ENCODE measurements at places on chromosomes 11 and 22.

GRCh38 chr11:70183483-70184176, 19.5 kb upstream of the FADD start:
- DNase-seq, result no peak

- DNase-seq, result no peak
Observed at GRCh38 chr22:27609451-27609888, 192.1 kb downstream of the MN1 start.

- DNase-seq, result no peak
Observed at GRCh38 chr11:17393472-17393871, 5.0 kb upstream of the KCNJ11 start.

- no peak for DNase-seq
Observed at GRCh38 chr11:14158393-14158792, 195.9 kb downstream of the SPON1 start.

DNA sequence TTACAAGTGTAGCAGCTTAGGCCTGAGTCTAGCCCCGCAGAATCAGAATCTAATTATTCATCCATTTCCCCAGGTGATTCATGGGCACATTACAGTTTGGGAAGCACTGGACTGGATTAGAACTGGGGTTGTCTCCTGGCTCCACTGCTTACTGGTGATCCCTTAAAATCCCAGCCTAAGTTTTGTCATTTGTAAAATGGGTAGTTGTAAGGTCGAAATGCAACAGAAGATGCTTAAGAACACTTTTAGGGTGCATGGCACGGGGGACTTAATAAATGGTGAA, 1.3 kb downstream of the STX3 start:
- DNase-seq, result no peak

GRCh38 chr11:36132940-36133339, 156.3 kb downstream of the COMMD9 start:
- DNase-seq, result no peak

DNA sequence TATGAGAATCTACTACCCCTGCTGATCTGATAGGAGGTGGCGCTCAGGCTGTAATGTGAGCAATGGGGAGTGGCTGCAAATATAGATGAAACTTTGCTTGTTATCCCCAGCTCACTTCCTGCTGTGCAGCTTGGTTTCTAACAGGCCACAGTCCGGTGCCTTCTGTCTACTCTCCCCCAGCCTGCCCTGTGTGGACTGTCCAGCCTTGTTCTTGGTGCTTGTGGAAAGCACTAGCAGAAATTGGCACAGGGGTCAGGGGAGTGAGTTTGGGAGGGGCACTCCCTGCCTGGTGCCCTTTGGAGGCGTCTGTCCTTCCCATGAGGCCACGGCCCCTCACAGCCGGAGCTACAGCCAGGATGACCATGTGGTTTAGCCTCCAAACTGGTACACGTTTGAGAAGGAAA, 14.3 kb downstream of the MOV10L1 start:
- DNase-seq, result no peak

DNA sequence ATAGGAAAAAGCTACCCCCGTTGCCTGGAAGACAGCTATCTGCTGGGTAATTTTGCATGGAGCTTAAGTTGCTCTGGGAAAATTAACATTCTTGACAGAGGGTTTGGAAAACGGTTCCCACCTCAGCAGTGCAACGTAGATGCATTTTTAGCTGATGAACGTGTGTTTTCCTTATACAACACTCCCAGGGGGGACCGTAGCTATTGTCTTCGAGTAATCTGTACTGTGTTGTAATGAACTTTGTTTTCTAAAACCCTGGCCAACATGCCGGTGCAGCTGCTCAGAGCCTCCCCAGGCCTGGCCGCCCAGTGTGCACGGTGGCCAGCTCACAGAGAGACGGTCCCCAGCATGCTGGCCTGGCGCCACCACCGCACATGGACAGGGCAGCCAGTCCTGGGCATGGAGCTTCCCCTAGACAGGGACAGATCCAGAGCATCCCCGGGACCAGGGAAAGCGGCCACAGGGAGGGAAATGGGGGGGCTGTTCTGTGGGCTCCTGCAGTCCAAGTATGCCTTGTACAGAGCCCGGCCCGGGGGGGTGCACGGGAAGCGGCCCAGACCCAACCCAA, 2.2 kb downstream of the TNNT3 start:
- no peak for DNase-seq

DNA sequence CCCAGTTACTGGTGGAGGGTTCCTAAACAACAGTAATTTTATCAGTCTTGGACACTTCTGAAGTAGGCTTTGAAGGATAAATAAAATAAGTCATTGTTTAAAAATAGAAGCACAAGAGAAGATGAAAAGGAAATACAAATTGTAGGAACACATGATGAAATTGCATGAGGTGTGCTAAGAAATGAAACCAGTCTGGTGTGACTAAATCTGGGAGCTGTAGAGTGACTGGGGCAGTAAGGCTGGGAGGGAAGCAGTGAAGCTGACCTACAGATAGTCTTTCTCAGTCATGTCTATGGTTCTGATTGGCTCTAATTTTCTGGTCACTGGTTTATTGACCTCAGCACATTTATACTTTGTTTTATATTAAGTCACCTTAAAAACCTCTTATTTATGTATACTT, 139.1 kb downstream of the SLC17A6 start:
- DNase-seq, result no peak

- no peak for DNase-seq
Observed at GRCh38 chr11:1869427-1870325, 16.8 kb downstream of the LSP1 start.

DNA sequence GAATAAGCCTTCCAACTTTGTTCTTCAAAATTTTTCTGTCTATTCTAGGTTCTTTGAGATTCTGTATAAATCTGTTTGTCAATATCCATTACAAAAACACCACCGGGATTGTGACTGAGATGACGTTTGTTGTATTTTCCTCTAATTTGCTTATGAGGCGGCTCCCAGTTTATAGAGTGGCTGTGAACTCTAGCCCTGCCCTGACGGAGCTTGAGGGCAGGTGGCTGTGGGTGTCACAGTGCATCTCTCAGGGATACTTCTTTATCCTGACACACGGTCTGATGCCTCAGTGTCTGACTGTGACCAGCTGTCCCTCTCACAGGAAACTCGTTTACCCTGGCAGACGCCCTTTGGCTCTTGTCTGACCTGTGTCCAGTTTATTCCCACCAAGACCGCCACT, 53.7 kb upstream of the ATXN10 start:
- DNase-seq, result no peak

- no peak for DNase-seq
Observed at GRCh38 chr22:32858121-32858703, 56.7 kb downstream of the TIMP3 start.

GRCh38 chr11:76824980-76825725, 35.6 kb upstream of the ACER3 start:
- DNase-seq, result no peak

- no peak for DNase-seq
Observed at GRCh38 chr11:47225552-47226400, 11.0 kb downstream of the DDB2 start.

DNA sequence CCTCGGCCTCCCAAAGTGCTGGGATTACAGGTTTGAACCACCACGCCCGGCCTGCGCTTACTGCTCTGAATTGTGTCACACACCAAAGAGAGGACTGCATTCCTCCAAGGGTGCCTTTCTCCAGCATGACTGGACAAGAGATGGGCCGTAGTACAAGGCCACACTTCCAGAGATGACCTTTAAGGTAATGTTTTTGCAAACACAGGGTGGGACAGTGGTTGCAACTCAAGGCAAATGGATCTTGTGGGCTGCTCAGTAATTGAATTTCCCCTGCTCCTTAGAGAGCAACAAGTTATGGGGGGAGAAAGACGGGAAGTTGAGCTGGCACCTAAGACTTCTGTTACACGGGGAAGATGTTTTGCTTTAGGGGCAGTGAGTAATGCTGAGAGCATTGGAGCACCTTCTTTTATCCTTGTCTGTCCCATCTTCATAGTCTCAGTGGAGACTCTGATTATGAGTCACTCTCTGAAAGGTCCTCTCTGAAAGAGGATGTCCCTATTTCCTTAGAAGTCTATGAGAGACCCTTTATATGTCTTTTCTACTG, 66.3 kb downstream of the C11orf91 start:
- DNase-seq, result no peak
